ENCODE measurements at places on chromosomes 12 and 14.

DNA sequence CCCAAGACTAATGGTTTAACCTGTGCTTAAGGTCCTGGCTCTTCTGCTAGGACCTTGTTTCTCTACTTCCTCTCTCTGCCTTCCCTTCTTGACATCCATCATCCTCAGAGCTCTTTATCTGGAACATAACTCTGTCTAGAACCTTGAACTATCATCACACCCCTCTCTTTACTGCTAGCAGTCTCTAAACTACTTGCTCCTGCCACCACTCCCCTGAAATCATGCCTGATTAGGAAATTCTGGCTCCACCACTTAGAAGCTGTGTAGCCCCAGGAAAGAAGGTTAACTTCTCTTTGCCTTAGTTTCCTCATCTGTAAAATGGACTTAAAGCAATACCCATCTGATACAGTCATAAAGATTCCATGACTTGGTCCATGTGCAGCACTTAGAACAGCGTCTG is 9.1 kb downstream of the SLC38A1 start:
- no peak for DNase-seq

DNA sequence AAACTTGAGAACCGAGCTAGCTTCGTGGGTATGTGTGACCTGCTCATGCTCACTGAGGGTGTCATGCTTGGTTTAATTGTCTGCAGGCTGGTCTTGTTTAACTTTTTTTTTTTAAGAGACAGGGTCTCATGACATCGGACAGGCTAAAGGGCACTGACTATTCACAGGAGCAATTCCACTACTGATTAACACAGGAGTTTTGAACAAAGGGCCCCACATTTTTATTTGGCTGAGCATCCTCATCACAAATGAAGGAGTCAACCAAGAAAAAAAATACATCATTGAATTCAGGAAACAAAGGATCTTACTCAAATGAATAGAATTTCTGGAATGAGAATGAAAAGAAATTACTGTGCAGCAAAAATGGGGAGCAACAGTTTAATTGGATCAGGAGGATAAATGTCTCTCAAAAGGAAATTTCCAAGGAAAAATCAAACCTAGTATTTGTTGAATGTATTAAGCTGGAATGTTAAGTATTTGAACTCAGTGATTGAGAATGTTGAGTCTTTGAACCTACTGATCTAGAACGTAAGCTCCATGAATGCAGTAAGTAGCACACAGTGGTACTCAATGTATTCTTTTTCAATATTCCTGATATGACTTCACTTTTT is 20.8 kb upstream of the PYROXD1 start:
- no peak for DNase-seq

DNA sequence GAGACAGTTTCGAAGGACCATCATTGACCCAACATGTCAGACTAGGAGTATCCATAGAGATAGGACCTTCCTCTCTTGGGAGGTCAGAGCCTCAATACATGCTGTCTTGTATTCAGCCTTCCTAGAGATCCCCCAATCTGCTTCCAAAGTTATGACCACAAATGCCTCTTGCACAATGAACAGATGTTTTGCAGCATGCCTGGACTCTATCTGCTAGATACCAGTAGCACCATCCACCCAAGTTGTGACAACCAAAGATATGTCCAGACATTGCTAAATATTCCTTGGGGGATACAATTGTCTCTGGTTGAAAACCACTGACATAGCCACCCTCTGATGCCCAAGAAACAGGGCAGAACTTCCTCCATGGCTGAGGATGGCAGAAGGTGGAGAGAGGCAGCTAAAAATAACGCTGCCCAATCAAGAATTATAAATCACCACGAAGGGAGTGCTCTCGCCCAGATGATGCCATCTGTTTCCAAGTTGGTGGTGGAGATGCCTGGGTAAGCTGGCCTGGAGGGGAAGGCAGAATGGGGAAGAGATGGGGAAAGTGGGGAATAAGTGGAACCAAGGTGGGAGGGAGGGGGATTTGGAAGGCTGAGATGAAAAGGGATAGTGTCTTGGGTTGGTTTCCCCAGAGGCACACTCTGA is 42.9 kb upstream of the NOS1 start:
- no peak for DNase-seq

- no peak for DNase-seq
Measured at GRCh38 chr12:98955284-98955683, 310.2 kb downstream of the APAF1 start.

- DNase-seq, result no peak
Measured at GRCh38 chr14:85437148-85437547, 92.8 kb upstream of the FLRT2 start.

Data from stimulated activated CD4-positive, alpha-beta T cell treated with anti-CD3 and anti-CD28 coated beads, Interleukin-4, amount 100 ng/mL, for 24 hours (primary cell).